ENCODE measurements at places on chromosomes 4 and X.

- DNase-seq = no peak
Measured at GRCh38 chrX:102957751-102958150, 20.7 kb downstream of the RAB40AL start.

DNA sequence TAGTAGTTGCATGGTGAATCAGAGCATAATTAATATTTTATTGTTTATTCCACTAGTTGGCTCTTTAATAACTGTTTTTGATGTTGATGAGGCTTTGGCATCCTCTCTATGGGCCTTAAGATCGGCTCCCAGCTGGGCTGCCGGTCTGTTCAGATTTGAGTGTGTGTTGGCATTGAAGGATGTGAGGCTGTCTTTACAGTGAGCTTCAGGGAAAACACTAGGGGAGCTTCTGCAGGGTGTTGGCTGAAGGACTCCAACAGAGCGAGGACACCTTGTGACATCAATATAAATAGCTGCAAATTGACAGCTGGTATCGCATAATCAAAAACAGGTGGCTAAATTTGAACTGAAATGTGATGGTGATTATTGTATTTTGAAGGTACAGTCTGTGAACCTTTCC, 322.0 kb downstream of the FSTL5 start:
- no peak for DNase-seq

- no peak for DNase-seq
Measured at GRCh38 chr4:57966987-57967760, 857.0 kb upstream of the IGFBP7 start.

- DNase-seq = no peak
Measured at GRCh38 chr4:182400081-182400480, 156.9 kb downstream of the TENM3 start.

- peak; percentile 23 for DNase-seq
Measured at GRCh38 chr4:48033825-48034413, 17.3 kb downstream of the NIPAL1 start.

Data from DND-41 (cell line).